Naive thymus-derived CD4-positive, alpha-beta T cell (primary cell): ENCODE measurements at places on chromosomes 11 and 22. TPM values are rescaled to one million over a fixed set of nuclear protein-coding genes. Genes with fewer than 3 reads are reported as not detected.

- H3K27me3 ChIP-seq, result no peaks in the 10 kb centered on the region
- H3K4me1 ChIP-seq, result peaks cover 18% of the 10 kb centered on the region
- no peak for DNase-seq
- peak overlapping the region; percentile 96 for H3K4me3 ChIP-seq
- peak overlapping the region; percentile 99 for H3K27ac ChIP-seq
Observed at GRCh38 chr11:102345904-102346303, 1.1 kb upstream of the BIRC2 start.

- no peaks in the 10 kb centered on the region for H3K4me1 ChIP-seq
- no peaks in the 10 kb centered on the region for H3K27me3 ChIP-seq
- no peak overlapping the region for H3K4me3 ChIP-seq
Observed at GRCh38 chr11:61844909-61845565, 16.9 kb downstream of the FADS2 start.

- H3K27me3 ChIP-seq, result no peaks in the 10 kb centered on the region
- no peak overlapping the region for H3K4me3 ChIP-seq
- no peaks in the 10 kb centered on the region for H3K36me3 ChIP-seq
- no peak for DNase-seq
- H3K4me1 ChIP-seq, result no peaks in the 10 kb centered on the region
Observed at GRCh38 chr11:78688460-78688859, 113.8 kb upstream of the NARS2 start.

DNA sequence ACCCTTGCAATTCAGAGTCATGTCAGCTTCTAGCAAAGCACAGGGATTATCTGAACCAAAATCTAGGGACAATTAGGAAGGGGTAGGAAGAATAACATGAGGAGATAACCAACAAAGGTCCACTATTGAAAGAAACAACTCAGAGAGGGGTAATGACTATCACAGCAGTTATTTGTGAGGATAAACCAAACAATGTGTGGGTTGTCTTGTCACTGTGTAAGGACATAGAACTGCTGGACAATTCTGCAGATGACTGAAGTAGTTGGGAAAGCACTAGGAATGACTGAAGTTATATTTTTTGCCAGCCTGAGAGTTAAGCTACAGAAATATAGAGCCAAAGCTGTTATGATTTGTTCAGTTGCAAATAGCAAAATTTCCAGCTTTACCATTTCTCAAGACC is 858.4 kb upstream of the CCDC90B start:
- no peak overlapping the region for H3K27ac ChIP-seq
- H3K36me3 ChIP-seq, result no peaks in the 10 kb centered on the region
- H3K27me3 ChIP-seq, result no peaks in the 10 kb centered on the region
- no peak overlapping the region for H3K4me3 ChIP-seq

- DNase-seq, result no peak
- H3K4me1 ChIP-seq, result no peaks in the 10 kb centered on the region
- H3K27ac ChIP-seq, result no peak overlapping the region
- H3K36me3 ChIP-seq, result no peaks in the 10 kb centered on the region
Observed at GRCh38 chr22:25365491-25366261, 146.2 kb downstream of the CRYBB2 start.

DNA sequence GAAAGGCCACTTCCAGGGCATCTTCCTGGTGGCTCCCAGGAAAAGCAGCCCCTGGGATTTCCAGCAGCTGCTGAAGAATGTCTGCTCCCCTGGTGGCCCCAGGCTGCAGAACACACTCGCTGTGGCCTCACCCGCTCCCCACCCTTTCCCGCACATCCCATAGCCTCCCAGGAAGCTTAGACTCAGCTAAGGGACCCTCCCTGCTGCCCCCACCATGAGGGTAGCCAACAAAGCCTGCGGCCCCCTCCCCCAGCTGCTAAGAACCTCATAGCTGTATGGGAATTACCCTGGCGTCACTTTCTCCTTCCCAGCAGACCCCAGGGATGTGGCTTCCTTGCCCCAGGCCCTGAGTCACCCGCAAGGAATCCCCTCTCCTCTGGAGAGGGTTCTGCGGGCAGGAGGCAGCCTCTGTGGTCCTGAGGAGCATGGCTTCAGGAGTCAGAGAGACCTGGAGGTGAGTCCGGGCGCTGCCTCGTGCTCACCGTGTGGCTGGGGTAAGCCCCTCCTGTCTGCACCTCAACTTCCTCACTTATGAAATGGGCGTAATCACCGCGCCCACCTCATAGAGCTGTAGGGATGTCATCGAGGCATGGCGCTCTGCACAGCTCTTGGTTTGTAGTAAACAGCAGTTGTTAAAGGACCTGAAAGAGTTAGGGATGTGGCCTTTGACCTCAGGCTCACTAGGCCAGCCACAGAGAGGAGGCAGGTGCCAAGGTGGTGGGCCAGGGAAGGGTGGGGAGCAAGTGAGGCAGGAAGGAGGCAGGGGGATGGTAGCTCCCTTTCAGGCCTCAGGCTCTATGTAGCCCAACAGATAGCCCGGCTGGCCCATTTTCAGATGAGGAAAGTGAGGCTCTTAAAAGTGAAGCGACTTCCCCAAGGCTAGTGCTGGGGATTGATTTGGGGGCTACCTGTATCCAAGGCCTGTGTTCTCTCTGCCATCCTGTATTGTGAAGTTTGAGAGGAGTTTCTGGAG is 71.2 kb downstream of the LRRC32 start:
- H3K27ac ChIP-seq, result no peak overlapping the region
- DNase-seq, result no peak
- no peaks in the 10 kb centered on the region for H3K4me1 ChIP-seq
- H3K27me3 ChIP-seq, result no peaks in the 10 kb centered on the region

Gene P4HA3
- total RNA-seq, result not detected

Gene DCHS1
- total RNA-seq, result 9.7 TPM

Gene POLA2
- total RNA-seq, result 27.8 TPM
